ENCODE measurements at places on chromosomes 6 and 20.
A peak's percentile ranks its signal among the peaks of the same experiment; 100 is the strongest.

DNA sequence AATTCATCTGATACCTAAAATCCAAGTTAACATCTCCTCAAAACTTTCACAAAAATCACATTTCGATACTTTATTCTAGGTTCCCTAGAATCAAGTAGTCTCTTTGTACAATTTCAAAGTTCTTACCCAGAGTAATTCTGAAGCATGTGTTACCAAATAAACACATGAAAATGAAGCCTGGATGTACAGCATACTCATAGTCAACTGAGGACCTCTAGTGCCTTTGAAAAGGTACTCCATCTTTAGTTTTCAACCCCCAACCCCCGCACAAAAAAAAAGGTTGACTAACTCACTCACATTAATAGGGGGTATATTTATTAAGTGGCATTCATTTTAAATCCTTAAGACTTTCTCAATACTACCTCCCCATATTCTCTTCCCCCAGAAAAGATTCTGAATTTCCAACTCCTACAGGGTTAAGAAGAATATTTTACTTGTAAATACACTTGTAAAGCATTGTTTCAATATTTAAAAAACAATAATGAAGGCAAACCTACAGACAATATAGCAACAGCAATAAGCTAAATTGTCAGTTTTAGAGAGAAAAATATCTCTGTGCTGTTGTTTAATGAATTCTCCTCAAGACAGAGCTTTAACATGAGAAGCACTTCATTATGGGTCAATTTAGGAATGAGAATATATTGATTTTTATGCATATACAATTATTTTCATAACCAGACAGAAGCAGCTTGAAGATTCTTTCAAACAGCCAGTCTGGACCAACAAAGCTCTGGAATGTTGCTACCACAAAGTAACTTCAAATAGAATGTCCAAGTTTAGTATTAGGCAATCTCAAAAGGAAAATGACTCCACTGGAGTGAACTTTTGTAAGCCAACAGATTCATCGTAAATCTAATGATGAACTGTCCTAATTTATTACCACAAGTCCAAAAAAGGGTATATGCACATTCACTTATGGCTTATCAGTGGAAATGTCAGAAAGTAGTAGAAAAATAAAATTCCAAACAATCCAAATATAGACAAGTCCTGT lies 3.3 kb downstream of the PLN start:
- H3K4me3 ChIP-seq: no peak overlapping the region
- H3K36me3 ChIP-seq: peaks cover 9% of the 10 kb centered on the region
- H3K27me3 ChIP-seq: no peaks in the 10 kb centered on the region
- H3K27ac ChIP-seq: no peak overlapping the region
- H3K4me1 ChIP-seq: peaks cover 4% of the 10 kb centered on the region

GRCh38 chr20:62605236-62605943 lies 36.9 kb upstream of the SLCO4A1 start:
- H3K36me3 ChIP-seq: no peaks in the 10 kb centered on the region
- H3K4me3 ChIP-seq: no peak overlapping the region
- H3K27me3 ChIP-seq: peaks cover 18% of the 10 kb centered on the region
- peaks cover 33% of the 10 kb centered on the region for H3K4me1 ChIP-seq
- DNase-seq: no peak
- no peak overlapping the region for H3K27ac ChIP-seq

DNA sequence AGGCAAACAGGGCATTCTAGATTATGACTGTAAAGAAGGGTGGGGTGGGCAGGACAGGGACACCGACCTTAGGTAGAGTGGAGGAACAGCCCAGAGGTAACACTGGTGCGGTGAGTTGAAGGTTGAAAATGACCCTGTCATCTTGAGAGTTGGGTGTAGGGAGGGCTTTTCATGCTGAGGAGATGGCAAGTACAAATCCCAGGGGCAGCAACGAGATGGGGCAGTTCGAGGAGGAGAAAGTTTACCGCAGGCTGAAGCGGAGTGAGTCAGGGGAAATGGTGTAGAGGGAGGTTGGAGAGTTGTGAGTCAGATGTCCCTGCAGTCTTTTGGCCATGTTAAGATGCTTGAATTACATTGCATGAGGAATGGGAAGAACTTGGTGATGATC lies 101.1 kb downstream of the HIVEP1 start:
- DNase-seq: no peak
- peaks cover 4% of the 10 kb centered on the region for H3K27me3 ChIP-seq
- no peak overlapping the region for H3K4me3 ChIP-seq

GRCh38 chr6:83309344-83309743 lies 116.2 kb downstream of the RWDD2A start:
- H3K4me1 ChIP-seq: peaks cover 5% of the 10 kb centered on the region
- no peaks in the 10 kb centered on the region for H3K27me3 ChIP-seq
- no peaks in the 10 kb centered on the region for H3K36me3 ChIP-seq

DNA sequence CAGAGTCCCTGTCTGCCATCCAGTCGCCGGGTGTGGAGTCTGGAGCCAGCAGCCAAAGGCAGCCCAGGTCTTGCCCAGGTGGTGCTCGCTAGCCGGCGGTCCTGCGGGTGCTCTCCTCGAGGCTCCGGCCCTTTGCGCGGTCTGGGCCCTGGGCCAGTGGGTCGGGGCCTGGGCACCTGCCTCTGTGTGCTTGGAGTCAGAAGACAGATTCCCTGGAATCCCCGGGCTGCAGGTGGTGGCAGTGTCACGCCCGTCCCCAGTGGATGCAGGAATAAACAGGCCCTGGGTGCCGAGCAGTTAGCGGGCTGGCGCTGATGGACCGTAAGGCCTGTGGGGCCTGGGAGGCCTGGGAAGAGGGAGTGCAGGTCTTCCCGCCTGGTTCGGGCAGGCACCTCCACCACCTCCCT lies 5.3 kb downstream of the SS18L1 start:
- H3K36me3 ChIP-seq: peaks cover 51% of the 10 kb centered on the region
- no peak for DNase-seq
- no peak overlapping the region for H3K27ac ChIP-seq
- no peak overlapping the region for H3K4me3 ChIP-seq

- H3K4me3 ChIP-seq: no peak overlapping the region
- peaks cover 55% of the 10 kb centered on the region for H3K36me3 ChIP-seq
- H3K27me3 ChIP-seq: no peaks in the 10 kb centered on the region
- no peak overlapping the region for H3K27ac ChIP-seq
- DNase-seq: no peak
- H3K4me1 ChIP-seq: peaks cover 50% of the 10 kb centered on the region
Observed at GRCh38 chr20:19937218-19937617, 79.9 kb upstream of the NAA20 start.

- H3K27ac ChIP-seq: no peak overlapping the region
- peak overlapping the region; percentile 94 for H3K4me3 ChIP-seq
- H3K36me3 ChIP-seq: no peaks in the 10 kb centered on the region
- peaks cover 34% of the 10 kb centered on the region for H3K27me3 ChIP-seq
- peaks cover 60% of the 10 kb centered on the region for H3K4me1 ChIP-seq
- no peak for DNase-seq
Observed at GRCh38 chr20:34875642-34876405, 588 bp upstream of the ACSS2 start.

DNA sequence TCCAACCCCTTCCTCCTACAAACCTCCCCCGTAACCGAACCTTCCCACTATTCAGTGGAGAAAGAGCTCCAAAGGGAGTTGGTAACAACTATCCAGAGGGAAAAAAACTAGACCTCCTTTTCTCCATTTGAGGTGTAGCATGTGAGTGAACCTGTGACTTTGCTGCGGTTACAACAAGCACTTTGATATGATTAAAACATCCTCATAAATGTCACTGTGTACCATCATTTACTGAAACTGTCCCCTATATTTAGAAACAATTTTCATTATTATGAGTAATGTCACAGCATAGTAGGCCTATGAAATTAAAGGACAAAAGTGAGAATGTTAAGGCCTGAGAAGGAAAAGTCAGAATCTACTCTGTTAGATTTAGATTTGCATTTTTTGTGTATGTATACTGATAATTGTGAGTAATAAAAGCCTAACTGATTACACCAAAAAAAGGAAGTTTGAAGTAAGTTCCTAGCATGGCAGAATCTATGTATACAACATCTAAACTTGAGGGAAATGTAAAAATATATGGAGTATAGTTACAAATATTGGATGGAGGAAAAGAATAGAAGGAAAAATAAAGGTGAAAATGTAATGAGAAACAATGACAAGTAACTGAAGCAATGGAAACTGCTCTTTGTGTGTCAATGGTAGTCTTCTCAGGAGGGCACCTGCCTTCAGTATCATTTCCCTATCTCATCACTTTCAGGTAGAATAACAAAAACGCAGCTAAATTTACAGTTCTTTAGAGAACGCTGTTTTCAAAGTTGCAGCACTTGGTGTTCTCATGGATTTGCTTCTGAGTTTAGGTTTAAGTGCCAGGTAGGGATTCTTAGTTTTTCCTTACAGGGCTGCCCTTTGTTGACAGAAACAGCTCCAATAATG lies 145.9 kb downstream of the IMPG1 start:
- no peak overlapping the region for H3K27ac ChIP-seq
- no peaks in the 10 kb centered on the region for H3K4me1 ChIP-seq
- DNase-seq: no peak

- H3K27me3 ChIP-seq: peaks cover 6% of the 10 kb centered on the region
- no peak for DNase-seq
- H3K36me3 ChIP-seq: peaks cover 58% of the 10 kb centered on the region
- H3K27ac ChIP-seq: no peak overlapping the region
- no peaks in the 10 kb centered on the region for H3K4me1 ChIP-seq
Observed at GRCh38 chr6:34839666-34840352, 47.9 kb downstream of the BLTP3A start.

GRCh38 chr6:5619249-5619648 lies 357.9 kb downstream of the FARS2 start:
- peaks cover 53% of the 10 kb centered on the region for H3K36me3 ChIP-seq
- no peak overlapping the region for H3K27ac ChIP-seq
- no peak for DNase-seq
- H3K4me1 ChIP-seq: peaks cover 7% of the 10 kb centered on the region
- H3K4me3 ChIP-seq: no peak overlapping the region
- peaks cover 8% of the 10 kb centered on the region for H3K27me3 ChIP-seq

- H3K4me3 ChIP-seq: no peak overlapping the region
- H3K27ac ChIP-seq: no peak overlapping the region
- DNase-seq: no peak
- peaks cover 10% of the 10 kb centered on the region for H3K27me3 ChIP-seq
- H3K4me1 ChIP-seq: peaks cover 21% of the 10 kb centered on the region
Observed at GRCh38 chr20:57187068-57187634, 79.3 kb downstream of the BMP7 start.

DNA sequence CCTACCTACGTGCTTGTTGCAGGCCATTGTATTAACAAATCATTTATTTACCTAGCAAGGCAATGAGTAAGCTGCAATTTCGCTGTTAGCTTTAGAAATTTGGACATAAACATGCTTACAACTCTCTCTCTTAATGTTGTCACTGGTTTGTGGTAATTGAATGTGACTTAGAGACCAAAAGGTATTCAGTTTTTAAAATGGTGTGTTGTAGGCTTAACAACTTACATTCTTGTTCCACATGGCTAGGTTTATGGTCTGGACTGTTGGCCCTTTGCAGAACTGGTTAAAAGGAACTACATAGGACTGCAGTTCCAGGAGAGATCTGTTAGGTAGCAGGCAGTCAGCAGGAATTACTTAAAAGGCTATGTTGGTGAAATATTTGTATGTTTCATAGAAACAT lies 10.3 kb upstream of the CTAGE9 start:
- H3K27me3 ChIP-seq: no peaks in the 10 kb centered on the region
- DNase-seq: no peak
- H3K27ac ChIP-seq: no peak overlapping the region
- H3K36me3 ChIP-seq: no peaks in the 10 kb centered on the region
- H3K4me1 ChIP-seq: peaks cover 19% of the 10 kb centered on the region

GRCh38 chr20:40942006-40942405 lies 86.6 kb upstream of the TOP1 start:
- no peaks in the 10 kb centered on the region for H3K36me3 ChIP-seq
- H3K27ac ChIP-seq: no peak overlapping the region
- no peak for DNase-seq
- H3K4me1 ChIP-seq: peaks cover 36% of the 10 kb centered on the region
- H3K27me3 ChIP-seq: peaks cover 32% of the 10 kb centered on the region

DNA sequence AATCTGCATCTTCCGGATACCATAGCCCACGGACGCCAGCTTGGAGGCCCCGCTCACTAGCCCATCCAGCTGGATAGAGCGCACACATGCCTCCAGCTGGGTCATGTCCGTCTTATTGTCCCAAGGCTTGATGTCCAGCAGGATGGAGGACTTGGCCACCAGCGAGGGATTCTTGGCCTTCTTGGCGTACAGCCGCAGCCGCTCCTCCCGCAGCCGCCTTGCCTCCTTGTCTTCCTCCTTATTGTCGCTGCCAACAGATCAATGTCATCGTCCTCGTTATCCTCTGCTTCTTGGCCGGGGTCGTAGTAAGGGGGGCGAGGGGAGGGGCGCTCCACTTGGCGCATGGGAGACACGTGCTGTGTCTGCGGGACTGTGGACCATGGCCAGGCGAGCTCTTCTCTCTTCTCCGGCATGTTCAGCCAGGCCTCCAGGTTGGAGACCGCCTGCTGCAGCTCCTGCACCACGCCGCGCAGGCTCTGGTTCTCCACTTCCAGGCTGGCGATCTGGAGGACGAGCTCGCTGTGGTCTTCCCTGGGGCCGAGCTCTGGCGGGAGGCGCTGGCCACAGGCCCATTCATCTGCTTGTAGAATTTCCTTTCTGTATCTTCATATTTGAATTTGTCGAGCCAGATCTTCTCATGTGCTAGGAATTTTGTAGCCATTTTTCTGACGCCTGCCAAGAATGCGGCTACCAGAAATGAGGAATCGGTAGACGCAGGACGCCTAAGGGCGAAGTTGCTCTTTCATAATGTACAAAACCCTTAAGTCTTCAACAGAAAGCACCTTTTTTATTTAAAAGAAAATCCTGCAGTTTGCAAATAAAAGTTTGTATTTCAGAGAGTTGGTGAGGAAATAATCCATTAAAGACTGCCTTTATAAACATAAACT lies 60.1 kb upstream of the PTPRK start:
- H3K36me3 ChIP-seq: no peaks in the 10 kb centered on the region
- no peak overlapping the region for H3K4me3 ChIP-seq
- no peak for DNase-seq
- H3K4me1 ChIP-seq: no peaks in the 10 kb centered on the region
- H3K27me3 ChIP-seq: no peaks in the 10 kb centered on the region

DNA sequence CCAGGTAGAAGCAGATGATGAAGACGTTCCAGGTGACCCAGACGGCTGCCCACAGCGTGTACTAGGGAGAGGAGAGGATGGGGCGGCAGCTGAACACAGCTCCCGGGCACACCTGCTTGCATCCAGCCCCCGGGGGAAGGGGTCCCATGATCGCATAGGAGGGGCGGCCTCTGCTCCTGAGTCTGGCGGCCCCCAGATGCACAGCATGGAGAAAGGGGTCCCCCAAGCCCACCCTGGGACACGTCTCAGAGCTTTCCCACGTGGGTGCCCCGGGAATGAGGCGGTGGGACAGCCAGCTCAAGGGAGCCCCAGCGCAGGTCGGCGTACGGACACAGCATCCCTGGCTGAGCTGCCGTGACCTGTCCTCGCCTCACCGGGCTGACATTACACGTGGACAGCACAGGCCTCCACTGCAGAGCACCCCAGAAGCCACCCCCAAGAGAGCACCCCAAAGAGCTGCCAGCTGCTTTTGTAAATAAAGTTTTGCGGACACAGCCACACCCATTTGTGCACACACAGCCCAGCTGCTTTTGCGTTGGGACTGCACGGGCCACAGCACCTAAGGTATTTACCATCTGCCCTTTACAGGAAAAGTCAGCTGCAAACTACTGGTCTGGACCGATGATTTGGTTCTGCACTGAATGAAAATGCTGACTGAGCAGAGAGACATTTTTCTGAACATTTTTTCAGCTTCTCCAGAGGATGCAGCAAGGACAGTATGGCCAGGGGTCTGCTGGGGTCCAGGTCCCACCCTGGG lies 5.2 kb downstream of the NKAIN4 start:
- peak overlapping the region; percentile 66 for H3K27ac ChIP-seq
- H3K36me3 ChIP-seq: peaks cover 19% of the 10 kb centered on the region
- H3K4me1 ChIP-seq: peaks cover 67% of the 10 kb centered on the region
- no peak for DNase-seq
- peaks cover 36% of the 10 kb centered on the region for H3K27me3 ChIP-seq

- H3K4me1 ChIP-seq: no peaks in the 10 kb centered on the region
- no peak overlapping the region for H3K27ac ChIP-seq
- no peak overlapping the region for H3K4me3 ChIP-seq
- peaks cover 5% of the 10 kb centered on the region for H3K27me3 ChIP-seq
- no peaks in the 10 kb centered on the region for H3K36me3 ChIP-seq
Observed at GRCh38 chr20:12076200-12076599, 158.5 kb downstream of the BTBD3 start.
